Muscle of back (tissue), 13 donors: ENCODE measurements at places on chromosomes 16 and 17.

- DNase-seq, result no peak
Observed at GRCh38 chr17:76597156-76598003, 11.7 kb upstream of the ST6GALNAC2 start.

DNA sequence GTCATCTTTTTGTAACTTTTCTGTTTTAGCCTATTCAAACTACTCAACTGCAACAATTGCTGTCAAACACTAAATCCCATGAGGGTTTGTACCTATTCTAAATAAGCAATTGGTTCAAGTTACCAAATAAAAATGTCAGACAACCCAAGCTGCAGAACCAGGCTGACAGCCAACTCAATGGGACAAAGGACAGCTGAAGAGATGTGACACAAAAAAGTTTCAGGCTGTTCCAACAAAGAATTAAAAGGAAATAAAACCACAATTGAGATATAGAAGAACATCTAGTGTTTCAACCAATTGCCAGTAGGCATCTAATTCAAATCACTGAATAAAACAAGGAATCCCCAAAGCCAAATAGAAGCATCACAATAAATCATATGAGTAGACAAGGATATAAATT is 49.3 kb downstream of the GRB7 start:
- DNase-seq, result no peak

DNA sequence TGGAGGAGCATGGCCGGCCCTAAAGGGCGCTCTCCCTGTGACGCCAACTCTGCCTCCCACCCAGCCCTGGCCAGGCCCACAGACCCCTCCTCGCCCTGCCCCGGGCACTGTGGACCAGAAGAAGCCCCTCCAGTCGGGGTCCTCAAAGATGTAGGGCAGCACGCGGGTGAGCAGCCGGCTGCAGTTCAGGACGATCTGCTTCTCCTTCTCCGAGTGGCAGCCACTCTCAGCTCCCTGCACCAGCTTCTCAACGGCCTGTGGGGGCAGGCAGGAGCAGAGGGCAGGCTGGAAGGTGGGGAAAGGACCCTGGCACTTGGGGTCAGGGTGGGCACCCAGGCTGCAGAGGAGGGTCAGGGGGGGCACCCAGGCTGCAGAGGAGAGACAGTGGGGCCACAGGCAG is 8.9 kb downstream of the HID1 start:
- no peak for DNase-seq

DNA sequence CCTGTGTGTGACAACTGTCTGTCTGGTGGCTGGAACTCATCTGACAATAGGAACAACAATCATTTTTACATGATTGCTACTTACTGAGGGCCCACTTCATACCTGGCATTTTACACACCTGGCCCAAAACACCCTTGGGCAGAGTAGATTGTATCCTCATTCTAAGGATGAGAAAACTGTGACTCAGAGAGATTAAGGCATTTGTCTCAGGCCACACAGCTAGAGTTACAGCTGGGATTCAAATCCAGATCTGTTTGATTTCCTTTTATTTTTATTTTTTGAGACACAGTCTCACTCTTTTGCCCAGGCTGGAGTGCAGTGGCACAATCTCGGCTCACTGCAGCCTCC is 242.1 kb downstream of the XYLT1 start:
- DNase-seq, result no peak

- no peak for DNase-seq
Observed at GRCh38 chr17:82791532-82791931, 39.7 kb downstream of the TBCD start.

GRCh38 chr17:59423137-59423724 is 91.8 kb downstream of the YPEL2 start:
- peak; percentile 81 for DNase-seq

DNA sequence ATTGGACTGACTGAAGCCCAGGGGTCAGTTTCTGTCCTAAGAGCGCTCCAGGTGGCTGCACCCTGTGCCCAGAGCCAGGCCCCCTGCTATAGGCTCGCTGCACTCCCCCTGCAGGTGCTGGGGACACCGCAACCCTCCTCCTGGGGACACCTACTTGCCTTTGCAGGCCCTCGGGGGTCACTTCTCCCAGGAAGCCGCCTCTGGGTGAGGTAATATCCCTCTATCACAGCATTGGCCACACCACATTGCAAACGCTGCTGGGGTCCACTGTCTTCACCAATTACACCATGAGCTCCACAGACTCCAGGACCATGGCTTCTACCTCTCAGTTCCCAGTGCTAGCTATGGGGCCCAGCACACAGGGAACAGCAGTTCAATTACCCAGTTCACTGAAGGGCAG is 14.9 kb downstream of the USP36 start:
- no peak for DNase-seq

- no peak for DNase-seq
Observed at GRCh38 chr16:78695391-78695790, 595.9 kb downstream of the WWOX start.

DNA sequence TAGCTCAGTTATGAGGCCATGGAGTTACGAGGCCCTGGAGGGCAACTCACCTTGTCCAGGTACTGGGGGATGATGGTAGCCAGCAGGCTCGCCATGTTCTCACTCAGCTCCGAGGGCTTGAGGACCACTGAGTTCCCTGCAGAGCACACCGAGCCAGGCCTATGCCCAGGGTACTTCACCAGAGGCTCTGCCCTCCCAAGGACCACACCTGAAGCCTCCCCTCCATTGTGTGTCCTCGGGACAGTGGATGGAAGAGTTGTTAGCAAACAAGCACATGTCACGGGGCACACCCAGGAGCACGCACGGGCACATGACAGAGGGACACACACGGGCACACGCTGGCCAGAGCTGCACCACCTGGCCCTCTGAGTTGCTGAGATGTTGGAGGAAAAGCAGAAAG is 5.6 kb downstream of the ALDH3A1 start:
- DNase-seq, result no peak

DNA sequence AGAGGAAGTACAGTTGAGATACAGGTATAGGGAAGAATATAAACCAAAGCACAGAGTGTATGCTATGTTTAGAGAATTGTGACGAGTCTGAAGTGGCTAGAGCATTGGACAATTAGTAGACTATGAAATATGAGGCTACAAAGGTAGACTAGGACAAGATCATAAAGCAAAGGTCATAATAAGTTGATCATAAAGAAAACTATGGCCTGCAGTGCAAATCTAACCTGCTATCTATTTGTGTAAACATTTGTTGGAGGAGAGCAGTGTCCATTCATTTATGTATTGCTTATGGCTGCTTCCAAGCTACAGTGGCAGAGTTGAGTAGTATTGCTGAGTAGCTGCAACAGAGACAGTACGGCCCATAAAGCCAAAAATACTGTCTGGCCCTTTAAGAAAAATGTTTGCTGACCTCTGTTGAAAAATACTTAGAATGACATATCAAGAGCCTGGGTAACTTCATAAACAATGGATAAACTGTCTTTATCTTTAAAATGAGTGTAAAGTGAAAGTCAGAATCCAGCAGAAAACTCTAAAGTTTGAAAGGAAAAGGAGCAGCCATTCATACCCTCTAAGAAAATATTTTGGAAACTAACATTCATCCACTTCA is 14.5 kb upstream of the OR1E2 start:
- peak; percentile 0 for DNase-seq

DNA sequence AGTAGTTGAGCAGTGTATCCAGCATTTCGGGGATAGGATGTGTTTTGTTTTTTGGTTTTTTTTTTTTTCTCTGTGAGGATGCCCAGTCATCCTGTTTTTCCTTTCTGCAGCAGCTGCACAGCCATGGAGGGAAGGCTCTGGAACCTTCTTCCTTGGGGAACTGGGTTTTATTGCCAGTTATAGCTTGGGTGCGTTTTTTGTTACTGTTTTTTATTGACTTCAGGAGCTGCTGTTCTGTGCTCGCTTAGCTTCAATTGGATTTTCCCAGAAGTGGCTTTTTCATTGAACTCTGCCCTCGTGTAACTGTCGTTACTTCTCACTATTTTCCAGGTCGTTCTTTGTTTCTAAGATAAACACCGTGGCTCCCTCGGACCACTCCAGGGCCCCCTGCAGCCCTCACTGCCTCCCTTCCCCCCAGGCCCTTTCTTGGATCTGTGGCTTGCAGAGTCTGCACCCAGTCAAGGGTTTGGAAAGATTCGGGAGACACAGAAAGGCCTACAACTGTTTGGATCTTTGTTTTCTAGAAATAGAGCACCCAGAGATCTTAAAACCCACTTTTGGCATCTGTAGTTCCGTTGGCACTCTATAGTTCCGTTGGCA is 119.7 kb upstream of the CACNG5 start:
- DNase-seq, result no peak

- DNase-seq, result no peak
Observed at GRCh38 chr17:77321649-77322513, 181.1 kb downstream of the SEC14L1 start.

- DNase-seq, result no peak
Observed at GRCh38 chr17:5115673-5116651, at the start of gene USP6. Gene USP6, plus strand, starts transcription at chr17:5116032. Its CDS starts 14,336 bp downstream, at chr17:5130368.

GRCh38 chr17:37234106-37234505 is 141.7 kb upstream of the C17orf78 start:
- DNase-seq, result no peak

- no peak for DNase-seq
Observed at GRCh38 chr17:34318474-34318873, 761 bp upstream of the CCL8 start.

DNA sequence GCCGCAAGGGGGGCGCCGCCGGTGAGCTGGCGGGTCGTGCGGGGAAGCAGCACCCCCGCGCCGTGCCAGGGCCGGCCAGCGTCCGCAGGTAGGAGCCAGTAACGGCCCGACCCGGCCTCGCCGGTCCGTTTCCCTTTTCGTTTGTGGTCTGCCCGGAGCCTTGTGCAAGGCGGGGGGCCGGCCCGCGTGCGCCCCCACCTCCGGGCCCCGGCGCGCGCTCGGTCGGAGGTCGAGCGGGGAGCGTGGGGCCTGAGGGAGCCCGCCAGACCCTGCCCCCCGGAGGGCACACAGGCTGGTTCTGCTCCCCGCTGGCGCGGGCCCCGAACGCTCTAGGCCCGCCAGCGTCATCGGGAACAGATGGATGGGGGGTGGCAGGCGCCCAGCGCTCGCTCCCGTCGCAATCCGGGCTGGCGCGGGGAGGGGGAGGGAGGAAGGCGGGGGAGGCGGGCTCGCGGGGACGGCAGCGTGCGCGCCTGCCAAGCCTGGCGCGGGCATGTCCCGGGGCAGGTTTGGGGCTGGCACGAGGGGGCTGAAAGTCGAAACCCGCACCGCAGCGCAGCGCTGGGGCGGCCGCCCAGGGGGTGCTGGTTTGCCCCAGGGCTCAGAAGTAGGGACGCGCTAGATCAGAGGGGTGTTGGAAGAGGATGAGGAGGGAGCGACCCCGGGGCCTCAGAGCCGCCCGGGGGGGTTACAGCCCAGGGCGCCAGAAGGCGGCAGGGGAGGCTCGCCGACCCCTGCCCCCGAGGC is 1.5 kb upstream of the GSE1 start:
- DNase-seq, result peak; percentile 80

GRCh38 chr17:27665549-27665948 is 34.6 kb downstream of the LGALS9 start:
- no peak for DNase-seq

DNA sequence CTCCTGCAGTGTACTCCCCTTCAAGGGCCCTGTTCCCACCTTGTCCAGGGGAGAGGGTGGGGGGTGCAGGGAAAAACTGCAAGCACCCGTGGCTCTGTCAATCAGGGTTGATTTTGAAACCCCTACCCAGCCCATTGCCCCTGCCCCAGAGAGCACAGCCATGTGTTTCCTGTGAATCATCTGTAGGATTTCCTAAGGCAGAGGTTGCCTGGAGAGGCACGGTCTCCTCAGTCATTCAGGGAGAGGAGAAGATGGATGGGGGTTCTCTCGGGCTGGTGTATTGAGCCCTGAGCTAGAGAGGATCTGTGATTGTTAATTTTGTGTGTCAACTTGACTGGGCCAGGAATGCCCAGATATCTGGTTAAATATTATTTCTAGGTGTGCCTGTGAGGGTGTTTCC is 3.5 kb upstream of the AGRP start:
- no peak for DNase-seq

DNA sequence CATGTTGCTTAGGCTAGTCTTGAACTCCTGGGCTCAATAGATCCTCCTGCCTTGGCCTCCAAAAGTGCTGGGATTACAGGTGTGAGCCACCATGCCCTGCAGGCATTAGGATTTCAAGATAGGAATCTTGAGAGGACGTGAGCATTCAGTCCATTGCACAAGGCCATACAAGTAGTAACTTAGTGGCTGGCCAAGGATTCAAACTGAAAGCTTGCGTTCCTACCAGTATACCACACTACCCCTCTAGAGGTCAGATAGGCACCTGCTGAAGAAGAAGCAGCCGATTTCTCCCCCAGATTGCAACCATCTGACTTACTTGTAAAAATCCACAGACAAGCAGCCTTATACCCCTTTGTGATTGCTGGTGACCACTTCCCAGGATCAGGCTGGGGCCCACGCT is 80.9 kb downstream of the CACNG3 start:
- DNase-seq, result no peak

DNA sequence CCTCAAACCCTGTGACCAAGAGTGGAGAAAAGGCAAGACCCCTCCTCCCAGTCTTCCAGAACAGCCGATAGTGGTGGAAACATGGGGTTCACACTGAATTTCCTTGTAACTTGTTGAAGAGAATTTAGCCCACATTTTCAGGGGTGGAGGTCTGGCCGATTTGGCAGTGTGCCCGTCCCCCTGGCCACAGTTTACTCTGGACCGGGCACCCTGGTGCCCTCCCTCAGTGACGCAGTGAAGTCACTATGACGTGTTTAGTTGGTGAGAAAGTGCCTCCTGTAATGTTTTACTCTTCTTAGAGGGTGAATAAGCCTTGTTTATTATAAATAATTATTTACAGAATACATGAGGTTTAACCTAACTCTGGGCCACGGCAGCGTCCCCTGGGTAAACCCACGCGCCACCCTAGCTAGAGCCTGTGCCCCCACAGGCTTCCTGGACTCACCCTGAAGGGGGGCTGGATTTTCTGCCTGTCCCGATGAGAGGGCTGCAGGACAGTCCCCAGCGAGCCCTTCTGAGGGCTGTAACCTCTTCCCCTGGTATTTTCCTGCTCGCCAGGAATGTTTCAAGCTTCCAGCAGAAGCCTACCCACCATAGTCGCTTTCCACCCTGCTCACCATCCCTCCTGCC is 316.9 kb downstream of the SEC14L1 start:
- DNase-seq, result no peak

DNA sequence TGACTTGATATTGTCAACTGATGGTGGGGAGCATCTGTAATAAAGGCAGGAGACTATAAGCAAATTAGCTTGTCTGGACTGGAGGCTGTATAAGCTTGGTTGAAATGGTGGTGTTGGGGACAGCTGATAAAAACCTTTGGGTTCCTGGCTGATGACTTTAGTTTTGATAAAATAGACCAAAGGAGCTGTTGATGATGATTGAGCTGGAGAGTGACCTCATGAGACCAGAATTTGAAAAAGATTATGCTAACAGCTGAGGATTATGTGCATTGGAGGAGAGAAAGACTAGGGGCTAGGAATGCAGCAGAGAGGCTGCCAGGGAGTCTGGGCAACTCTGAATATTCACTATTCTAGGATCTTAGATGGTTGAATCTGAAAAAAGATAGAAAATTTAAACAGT is 8.7 kb upstream of the CDC27 start:
- DNase-seq, result peak; percentile 28
